ENCODE measurements at places on chromosomes 5 and 9.

GRCh38 chr9:18504707-18505106 is 30.8 kb downstream of the ADAMTSL1 start:
- no peak for DNase-seq

- no peak for DNase-seq
Observed at GRCh38 chr5:35816881-35817521, 39.7 kb upstream of the IL7R start.

DNA sequence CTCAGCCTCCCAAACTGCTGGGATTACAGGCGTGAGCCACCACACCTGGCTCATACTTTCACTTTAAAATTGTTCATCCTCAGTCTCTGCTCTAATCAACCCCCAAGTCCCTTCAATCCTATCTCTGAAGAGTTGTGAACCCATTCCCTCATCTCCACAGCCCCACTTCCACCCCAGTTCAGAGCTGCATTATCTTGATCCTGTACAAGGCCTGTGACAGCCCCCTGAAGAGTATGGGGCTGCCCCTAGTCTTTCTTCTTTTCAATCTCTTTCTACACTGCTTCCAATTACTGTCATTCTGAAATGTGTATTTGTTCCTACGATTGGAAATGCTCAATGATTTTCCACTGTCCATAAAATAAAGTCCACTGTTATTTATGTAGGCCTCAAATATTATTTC is 588.3 kb downstream of the RAB3C start:
- no peak for DNase-seq

- no peak for DNase-seq
Observed at GRCh38 chr5:137563301-137563645, 64.1 kb upstream of the SPOCK1 start.

GRCh38 chr5:141992349-141992963 is 20.4 kb downstream of the GNPDA1 start:
- DNase-seq = peak; percentile 54

DNA sequence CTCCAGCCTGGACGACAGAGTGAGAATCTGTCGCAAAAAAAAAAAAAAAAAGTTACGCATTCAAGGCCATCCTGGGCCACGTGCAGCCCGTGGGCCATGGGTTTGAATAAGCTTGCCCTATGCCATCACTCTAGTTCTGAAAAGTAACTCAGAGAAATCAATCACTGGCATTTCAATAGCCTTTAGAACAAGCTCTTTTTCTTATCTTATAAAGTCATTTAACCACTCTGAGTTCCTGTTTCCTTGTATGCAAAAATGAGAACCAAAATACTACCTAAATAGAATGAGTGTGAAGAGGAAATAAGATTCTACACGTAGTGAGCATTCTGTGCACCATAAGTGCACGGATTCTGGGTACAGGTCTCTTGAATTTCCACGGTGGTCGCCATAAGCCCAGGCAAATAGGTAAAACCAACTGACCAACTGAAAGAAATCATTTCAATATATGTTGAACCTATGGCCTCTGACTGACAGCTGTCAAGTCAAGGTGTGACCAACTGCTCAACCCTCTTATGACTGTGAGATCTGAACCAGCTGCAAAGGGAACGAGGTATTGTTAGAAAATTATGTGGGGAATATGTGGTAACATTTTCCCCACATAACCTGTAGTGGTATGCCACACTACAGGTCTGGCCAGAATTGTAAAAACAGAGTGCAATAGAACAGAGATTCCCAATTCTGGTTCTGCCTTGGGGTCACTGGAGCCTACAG is 143.9 kb upstream of the LHFPL2 start:
- DNase-seq = no peak

- no peak for DNase-seq
Observed at GRCh38 chr9:116072046-116072445, 81.5 kb upstream of the PAPPA start.

DNA sequence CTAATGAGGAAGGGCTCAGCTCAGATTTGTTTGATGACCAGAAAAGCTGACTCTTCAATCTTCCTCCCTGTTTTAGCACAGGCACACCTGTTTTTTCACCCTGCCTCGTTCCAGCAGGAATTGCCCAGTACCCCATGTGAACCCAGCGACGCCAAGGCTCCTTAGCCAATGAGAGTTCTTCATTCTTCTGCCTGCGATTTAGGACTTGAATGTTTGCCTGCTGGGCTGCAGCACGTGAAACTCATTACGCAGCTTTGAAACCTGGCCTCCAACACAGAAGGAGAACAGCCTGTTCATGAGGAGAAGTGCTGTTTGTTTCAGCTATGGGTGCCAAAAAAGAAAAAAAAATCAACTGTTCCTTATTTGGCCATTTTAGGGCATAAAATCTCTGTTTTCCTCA is 315.5 kb downstream of the TRPM3 start:
- peak; percentile 14 for DNase-seq

DNA sequence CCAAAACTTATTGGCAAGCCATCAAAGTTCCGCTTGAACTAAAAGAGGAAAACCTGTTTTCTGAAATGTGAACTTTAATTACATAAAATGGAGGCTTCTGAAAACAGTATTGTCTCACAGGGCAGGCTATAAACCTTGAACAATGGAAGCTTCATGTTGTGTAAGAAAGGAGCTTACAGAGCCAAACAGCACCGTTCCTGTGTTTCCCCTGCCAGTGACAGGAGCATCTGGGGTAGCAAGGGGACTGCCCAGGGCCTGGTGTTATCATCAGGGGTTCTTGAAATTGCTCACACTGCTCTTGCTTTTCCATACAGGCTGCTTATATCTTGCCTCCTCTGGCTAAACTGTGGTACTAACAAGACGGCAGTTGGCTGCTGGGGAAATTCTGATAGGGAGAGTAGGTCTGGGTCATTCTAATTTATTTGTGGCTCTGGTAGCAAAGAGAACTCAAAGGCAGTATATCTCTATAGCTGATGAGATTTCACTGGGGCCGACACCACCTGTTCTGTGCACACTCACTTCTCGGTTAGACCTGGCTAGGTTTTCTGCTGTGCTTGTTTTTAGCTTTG is 40.4 kb downstream of the BASP1 start:
- no peak for DNase-seq

GRCh38 chr9:79674052-79674777 is 102.5 kb downstream of the TLE4 start:
- DNase-seq = no peak

- DNase-seq = no peak
Observed at GRCh38 chr9:132207839-132208615, 46.2 kb downstream of the NTNG2 start.

DNA sequence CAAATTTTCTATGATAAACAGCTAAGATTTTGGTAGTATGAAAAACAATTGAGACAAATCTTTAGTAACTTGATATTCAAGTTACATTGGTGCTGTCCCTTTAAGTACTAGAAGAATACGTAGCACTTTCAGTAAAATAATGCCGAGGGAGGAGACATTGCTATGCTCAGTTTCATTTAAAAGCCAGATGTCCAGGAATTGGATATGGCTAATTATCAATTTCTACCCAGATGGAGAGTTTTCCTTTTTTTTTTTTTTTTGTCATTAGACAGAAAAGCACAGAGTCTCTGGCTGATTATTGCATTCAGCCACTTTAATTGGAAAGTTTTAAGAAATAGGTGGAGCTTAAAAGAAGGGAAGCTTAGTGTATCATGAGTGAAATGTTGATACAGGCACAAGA is 40.4 kb upstream of the APC start:
- DNase-seq = no peak

DNA sequence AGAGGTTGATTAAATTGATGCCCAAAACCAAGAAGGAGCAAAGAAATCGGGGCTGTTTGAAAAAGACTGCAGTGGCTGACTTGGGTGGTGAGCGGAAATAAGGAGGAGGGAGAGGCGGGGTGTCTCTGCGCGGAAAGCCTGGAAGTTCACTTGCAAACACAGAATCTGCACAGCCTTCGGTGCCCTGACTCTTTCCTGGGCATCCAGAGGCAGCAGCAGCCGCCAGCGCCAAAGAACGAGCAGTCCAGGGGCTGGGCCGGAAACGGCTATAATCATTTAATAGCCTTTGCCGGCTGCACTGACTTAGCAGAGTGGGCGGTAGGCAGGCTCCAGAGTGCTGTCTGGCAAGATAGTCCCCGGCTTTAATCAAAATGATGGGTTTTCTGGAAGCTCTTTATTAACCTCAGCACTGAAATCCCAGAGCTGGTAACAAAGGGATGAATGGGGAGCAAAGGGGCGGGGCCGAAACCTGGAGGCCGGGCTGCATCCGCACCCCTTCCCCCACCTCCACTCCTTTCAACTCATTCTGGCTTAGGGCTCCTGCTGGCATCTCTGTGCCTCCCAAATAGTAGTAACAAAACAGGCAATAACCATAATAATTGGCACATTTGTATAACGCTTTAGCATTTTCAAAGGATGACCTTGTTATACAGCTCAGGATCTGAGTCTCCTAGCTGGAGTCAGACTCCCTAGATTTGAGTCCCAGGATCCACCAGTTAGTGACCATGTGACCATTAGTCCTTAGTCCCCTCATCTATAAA is 35.7 kb downstream of the PCDHAC2 start:
- DNase-seq = no peak

- DNase-seq = peak; percentile 58
Observed at GRCh38 chr9:122122903-122123632, 30.0 kb upstream of the TTLL11 start.

DNA sequence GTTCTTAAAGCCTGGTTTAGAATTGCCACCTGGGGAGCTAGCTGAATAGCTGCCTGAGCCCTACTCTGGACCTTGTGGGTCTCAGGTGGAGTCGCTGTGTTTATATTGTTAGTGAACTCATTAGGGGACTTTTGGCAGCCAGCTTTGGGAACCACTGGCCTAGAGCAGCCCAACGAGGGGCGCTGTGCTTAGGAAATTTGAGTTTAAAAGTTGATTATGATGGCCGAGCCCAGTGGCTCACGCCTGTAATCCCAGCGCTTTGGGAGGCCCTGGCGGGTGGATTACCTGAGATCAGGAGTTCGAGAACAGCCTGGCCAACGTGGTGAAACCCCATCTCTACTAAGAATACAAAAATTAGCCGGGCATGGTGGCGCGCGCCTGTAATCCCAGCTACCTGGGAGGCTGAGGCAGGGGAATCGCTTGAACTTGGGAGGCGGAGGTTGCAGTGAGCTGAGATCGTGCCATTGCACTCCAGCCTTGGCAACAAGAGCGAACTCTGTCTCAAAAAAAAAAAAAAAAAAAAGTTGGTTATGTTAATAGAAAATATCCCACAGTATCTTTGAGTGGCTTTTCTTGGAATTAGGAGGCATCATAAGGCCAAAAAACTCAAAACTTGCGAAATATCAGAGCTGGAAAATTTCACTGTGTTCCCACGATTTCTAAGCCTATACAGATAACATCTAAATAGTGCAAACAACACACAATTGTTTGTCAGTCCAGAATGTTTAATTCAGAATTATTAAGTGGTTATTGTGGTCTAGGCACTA is 809 bp downstream of the MCCC2 start:
- no peak for DNase-seq

- DNase-seq = no peak
Observed at GRCh38 chr9:22416692-22417060, 29.9 kb upstream of the DMRTA1 start.

- no peak for DNase-seq
Observed at GRCh38 chr5:59125011-59125961, 542.4 kb downstream of the RAB3C start.

DNA sequence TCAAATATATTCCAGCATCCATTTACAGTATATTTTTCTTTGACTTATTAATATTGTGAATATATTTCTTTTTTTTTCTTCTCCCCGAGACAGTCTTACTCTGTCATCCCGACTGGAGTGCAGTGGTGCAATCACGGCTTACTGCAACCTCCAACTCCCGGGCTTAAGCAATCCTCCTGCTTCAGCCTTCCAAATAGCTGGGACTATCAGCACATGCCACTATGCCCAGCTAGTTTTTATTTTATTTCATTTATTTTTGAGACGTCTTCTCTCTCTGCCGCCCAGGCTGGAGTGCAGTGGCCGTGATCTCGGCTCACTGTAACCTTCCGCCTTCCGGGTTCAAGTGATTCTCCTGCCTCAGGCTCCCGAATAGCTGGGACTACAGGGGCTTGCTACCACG is 7.4 kb upstream of the GLIPR2 start:
- DNase-seq = no peak

DNA sequence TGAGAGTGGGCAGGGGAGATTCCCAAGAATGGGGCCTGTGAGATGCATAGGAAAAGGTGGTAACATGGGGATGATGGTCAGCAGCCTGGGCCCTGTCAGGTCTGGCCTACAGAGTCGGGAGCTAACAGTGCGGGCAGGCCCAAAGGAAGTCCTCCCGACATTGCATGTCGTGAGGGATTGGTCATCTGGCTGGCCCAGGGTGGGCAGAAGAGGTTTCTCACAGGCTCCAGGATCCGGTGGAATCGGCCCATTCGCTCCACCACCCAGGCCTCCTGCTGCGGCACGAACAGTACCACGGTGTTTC is 514 bp downstream of the STOML2 start:
- no peak for DNase-seq

GRCh38 chr9:105679257-105680022 is 14.9 kb upstream of the TMEM38B start:
- no peak for DNase-seq

DNA sequence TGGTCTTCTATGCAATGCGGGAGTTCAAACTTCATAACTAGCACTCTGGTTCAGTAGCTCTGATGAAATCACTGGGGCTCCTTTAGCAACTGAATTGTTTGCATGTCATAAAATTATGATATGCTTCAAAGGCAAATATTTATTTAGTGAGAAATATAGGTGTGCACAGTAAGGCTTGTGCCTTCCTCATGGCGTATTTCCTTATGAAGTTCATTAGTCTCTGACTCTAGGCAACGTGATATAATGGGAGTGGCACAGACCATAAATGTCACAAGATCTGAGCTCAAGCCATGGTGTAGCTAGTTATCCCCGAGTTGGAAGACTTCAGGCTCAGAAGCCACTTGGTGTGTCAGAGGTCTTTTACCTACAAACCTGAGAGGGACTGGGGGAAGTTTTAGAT is 35.5 kb downstream of the PIP5K1B start:
- no peak for DNase-seq

GRCh38 chr5:88685591-88686541 is 197.1 kb downstream of the MEF2C start:
- no peak for DNase-seq

Measured in NCI-H446 (cell line).